ENCODE measurements at places on chromosomes 2 and 18.

DNA sequence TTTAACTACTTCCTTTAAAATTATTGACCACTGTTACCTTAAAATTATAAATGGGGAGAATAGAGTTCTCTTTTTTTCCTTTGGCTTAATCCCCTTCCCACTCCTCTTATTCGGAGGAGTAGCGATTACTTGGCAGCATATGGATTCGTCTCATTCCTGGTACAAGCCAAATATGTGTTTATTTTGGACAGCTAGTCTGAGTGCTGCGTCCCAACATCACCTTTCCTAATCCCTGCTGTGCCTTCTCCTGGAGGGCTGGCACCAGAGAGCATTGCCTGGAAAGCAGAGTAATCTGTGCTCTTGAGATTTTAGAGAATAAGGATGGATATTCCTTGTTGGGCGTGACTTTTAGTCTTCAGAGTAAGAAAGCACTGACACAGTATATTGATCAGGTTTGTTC is 185.6 kb downstream of the AGAP1 start:
- DNase-seq: no peak

DNA sequence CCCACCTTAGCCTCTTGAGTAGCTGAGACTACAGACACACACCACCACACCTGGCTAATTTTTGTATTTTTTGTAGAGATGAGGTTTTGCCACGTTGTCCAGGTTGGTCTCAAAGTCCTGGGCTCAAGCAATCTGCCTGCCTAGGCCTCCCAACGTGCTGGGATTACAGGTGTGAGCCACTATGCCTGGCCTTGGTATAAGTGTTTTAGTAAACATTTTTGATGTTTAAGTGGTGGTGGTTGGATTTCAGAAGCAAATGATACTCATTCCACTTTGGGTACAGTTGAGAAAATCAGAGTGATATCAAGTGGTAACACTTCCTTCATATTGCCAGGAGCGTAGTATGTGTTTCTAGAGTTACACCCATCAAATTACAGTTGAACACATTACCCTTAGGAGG is 25.4 kb downstream of the ACADL start:
- no peak for DNase-seq

DNA sequence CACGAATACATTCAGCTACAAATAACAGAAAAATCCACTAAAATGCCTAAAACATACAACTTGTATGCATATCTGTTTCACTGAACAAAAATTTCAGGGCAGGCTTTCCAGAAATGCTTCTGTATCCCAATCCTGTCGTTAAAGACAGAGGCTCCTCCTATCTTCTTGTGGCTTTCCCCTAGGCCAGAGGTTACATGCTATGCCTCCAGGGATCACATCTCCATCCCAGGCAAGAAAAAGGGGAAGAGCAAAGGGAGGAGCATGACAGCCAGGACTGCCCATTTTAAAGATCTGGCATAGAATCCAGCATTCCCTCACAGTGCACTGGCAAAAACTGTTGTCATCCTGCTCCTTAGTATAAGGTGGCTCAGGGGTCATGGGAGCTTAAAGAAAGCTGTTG is 268.7 kb upstream of the SETBP1 start:
- DNase-seq: no peak

DNA sequence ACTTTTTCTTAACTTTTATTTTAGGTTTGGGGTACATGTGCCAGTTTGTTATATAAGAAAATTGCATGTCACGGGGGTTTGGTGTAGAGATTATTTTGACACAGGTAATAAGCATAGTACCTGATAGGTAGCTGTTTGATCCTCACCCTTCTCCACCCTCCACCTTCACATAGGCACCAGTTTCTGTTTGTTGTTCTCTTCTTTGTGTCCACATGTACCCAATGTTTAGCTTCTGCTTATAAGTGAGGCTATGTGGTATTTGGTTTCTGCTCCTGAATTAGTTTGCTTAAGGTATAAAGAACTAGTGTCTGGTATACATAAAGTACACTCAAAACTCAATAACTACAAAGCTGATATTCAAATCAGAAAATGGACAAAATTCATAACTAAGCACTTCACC is 654.6 kb upstream of the LINC00305 start:
- no peak for DNase-seq

DNA sequence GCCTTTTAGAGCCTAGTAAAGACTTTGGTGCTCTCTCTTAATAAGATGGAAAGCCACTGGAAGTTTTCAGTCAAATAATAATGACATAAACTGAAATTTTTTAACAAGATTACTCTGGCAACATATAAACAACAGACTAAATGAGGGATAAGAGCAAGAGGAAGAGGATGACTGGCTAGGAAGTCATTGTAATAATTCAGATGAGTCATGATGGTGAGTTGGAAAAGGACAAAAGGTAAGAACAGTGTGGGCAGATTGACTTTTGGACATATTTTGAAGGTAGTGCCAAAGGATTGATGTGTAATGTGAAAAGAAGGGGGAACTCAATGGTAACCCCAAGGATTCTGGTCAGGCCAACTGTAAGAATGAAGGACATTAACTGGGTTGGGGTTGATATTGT is 310.3 kb downstream of the NOL4 start:
- no peak for DNase-seq

GRCh38 chr2:119629323-119629825 is 49.6 kb upstream of the TMEM177 start:
- no peak for DNase-seq

GRCh38 chr2:75325594-75325993 is 126.3 kb upstream of the TACR1 start:
- no peak for DNase-seq

DNA sequence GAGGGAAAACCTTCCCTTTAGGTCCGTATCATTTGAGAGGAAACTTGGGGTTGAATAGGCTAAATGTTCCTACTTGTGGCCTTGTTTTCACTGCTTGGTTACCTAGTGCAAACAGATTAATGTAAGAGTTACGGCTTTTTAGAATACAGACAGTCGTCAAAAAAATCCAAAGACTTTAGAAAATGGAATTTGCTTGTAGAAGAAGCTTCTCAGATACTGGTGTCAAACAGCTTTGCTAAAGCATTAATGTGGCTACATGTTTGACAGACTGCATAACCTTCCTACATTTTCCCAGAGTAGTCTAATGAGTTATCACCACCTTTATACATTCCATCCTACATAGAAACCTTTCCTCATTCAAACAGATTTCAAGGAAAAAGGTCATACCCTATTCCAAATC is 114.6 kb downstream of the FMNL2 start:
- DNase-seq: no peak

GRCh38 chr2:28532399-28532798 is 36.5 kb downstream of the PLB1 start:
- DNase-seq: no peak

DNA sequence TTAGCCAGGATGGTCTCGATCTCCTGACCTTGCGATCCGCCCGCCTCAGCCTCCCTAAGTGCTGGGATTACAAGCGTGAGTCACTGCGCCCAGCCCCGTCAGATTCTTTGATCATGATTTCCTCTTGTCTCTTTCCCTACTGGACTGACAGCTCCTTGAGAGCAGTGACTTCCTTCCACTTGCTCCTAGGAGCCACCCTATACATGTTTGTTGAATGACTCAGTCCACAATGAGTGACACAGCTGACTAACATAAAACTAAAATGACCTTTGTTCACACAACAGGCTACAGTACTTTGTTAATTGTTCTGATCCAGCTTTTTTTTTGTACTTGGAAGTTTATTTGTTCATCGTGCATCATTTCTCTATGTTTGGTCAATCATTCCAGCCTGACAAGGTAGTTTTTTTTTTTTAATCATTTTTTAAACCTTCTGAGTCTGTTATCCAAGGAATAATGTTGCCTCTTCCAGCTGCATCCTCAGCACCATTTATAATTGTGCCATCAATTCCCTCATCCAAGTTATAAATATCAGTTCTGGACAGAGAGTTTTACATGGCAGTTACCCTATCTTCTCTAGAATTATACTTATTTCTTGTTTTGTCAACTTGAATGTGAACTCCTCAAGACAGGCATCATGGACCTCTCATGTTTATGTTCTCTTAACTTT is 42.9 kb upstream of the TUBA3E start:
- no peak for DNase-seq

DNA sequence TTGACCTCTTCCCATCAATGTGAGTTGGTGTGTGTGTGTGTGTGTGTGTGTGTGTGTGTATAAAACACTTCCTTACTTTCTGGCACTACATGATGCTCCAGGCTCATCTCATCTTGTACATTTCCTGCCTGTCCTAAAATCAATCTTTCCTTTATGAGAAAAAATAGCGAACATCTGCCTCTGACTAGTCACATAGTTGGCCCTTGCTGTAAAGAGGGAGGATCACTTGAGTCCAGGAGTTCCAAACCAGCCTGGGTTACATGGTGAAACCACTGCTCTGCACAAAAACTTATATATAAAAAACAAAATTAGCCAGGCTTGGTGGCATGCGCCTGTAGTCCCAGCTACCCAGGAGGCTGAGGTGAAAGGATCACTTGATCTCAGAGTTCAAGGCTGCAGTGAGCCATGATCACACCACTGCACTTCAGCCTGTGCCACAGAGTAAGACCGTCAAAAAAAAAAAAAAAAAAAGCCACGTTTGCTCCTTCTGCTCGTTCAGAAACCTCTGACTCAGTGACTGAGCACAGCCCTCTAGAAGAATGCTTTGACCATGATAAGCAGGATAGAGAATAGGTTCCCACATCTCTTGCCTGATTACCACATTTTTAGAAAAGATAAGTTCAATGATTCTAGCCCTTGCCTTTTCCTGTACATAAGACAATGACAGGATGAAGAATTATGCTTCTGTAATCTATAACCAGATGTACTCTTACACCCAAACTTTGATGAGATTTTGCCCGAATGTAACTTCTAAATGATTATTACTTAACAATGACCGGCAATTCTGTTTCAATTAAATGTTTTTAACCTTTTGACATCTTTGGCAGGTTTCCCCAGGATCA is 45.2 kb upstream of the ST3GAL5 start:
- DNase-seq: no peak

DNA sequence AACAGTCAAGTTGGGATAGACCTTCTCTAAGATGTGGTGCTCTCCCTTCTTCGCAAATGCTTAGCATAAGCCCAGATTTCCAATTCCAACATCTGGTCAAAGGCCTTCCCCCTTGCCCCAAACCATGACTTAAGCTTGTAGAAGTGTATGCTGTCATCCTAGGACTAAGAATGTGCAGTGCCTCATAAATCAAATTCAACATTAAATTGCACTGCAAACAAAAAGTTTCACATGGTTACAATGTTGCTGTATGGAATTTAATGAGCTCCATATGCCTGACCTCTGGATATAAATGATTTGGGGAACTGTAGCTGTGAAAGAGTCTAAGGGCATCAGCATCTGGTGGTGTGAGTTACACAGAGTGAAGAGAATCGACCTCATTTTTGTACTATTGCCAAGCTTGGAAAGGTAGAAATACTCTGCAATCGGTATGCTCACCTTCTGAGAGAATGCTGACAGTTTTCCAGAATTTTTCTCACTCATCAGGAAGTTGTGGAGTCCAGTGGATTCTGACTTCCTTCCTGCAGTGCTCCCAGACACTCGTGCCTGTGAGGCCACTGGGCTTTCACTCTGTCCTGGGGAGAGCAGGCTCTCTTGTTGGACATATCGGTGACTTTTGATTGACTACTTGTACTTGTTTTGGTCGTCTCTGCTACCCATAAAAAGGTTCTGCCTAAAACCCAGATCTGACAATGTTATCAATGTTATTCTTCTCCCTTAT is 40.6 kb downstream of the FASTKD2 start:
- no peak for DNase-seq

- DNase-seq: no peak
These were observed 151.8 kb upstream of the NT5C1B start for GRCh38 chr2:18741191-18741590.

DNA sequence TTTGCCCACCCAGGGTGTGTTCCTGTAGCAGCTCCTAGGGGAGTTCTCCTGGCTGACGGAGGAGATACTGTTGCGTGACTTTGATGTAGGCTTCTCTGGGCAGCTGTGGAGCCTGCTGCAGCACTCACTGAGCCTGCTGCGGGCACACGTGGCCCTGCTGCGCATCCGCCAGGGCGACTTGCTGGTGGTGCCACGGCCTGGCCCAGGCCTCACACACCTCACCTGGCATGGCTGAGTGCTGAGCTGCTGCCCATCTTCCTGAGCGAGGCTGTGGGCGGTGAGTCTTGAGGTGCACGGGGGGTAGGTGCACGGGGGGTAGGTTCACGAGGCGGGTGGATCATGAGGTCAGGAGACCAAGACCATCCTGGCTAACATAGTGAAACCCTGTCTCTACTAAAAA is 191.7 kb downstream of the ANKRD36C start:
- no peak for DNase-seq

DNA sequence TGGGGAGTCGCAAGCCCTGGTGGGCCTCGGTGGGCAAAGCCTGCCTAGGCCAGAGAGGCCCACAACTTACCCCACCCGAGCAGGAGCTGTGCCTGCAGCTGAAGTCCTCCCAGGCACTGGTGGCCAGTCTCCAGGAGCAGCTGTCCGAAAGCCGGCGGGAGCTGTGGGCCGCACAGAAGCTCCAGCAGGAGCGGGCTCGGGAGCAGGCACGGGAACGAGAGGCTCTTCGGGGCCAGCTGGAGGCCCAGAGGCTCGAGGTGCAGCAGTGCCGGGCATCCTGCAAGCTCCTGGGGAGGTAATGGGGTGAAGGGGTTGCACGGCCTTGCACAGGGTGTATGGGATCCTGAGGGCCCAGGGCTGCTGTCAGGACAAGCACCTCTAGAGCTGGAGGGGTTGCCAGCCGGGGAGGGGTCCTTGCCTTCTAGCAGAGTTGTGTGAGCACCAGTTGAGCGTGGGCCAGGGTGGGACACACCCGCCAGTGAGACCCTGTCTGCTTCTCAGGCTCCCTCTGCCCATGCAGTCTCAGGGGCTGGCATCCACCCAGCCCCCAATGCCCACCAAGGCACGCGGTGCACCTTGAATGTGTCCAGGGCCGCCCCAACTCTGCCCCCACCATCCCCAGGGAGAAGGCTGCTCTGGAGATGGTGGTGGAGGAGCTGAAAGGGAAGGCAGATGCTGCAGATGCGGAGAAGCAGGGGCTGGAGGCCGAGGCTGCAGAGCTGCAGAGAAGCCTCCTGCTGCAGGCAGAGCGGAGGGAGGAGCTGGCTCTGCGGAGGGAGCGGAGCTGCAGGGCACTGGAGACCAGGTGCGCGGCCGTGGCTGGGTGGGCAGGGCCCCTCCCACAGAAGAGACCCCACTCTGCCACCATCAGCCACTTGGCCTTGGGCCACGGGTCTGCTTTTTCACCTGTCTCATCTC is 27.2 kb downstream of the CROCC2 start:
- DNase-seq: no peak

GRCh38 chr18:79515944-79516351 is 120.2 kb downstream of the NFATC1 start:
- DNase-seq: no peak

- DNase-seq: no peak
These were observed 182.2 kb downstream of the NRP2 start for GRCh38 chr2:205864491-205864890.

GRCh38 chr18:46051731-46052461 is 20.2 kb downstream of the PSTPIP2 start:
- DNase-seq: peak; percentile 92

GRCh38 chr2:134773759-134774742 is 55.3 kb upstream of the TMEM163 start:
- DNase-seq: no peak

DNA sequence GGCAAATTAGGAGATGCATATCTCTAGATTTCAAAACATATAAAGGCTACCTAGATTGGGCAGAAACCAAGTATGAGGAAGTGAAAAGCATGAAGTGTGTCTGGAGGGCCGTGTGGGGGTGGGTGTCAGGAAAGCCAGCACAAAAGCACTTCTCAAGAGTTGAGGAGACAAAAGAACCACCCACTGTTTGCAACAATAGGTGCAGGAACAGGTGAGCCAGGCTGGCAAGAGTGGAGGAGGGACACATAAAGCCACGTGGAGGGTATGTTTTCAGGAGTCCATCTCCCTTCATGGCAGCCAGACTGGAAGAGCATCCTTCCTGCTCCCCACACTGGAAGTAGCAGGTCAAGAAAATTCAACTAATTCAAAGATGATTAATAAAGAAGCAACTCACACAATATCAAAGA is 96.4 kb downstream of the CERS6 start:
- DNase-seq: no peak
